Stimulated activated CD4-positive, alpha-beta T cell treated with anti-CD3 and anti-CD28 coated beads, TNF-alpha, amount 100 ng/mL, for 4 hours (primary cell): ENCODE measurements at places on chromosomes 4 and X.

- DNase-seq: no peak
Measured at GRCh38 chr4:71498002-71498401, 159.2 kb downstream of the SLC4A4 start.

DNA sequence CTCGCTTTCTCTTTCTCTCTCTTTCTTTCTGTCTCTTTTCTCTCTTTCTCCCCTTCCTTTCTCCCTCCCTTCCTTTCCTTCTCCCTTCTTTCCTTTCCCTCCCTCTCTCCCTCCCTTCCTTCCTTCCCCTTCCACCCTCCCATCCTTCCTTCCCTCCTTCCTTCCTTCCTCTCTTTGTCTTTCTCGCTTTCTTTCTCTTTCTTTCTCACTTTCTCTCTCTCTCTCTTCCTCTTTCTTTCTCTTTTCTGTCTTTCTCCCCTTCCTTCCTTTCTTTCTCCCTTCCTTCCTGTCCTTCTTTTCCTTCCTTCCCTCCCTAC is 2.1 kb upstream of the SORCS2 start:
- no peak for DNase-seq

GRCh38 chr4:42643685-42644084 is 13.2 kb downstream of the ATP8A1 start:
- DNase-seq: no peak

DNA sequence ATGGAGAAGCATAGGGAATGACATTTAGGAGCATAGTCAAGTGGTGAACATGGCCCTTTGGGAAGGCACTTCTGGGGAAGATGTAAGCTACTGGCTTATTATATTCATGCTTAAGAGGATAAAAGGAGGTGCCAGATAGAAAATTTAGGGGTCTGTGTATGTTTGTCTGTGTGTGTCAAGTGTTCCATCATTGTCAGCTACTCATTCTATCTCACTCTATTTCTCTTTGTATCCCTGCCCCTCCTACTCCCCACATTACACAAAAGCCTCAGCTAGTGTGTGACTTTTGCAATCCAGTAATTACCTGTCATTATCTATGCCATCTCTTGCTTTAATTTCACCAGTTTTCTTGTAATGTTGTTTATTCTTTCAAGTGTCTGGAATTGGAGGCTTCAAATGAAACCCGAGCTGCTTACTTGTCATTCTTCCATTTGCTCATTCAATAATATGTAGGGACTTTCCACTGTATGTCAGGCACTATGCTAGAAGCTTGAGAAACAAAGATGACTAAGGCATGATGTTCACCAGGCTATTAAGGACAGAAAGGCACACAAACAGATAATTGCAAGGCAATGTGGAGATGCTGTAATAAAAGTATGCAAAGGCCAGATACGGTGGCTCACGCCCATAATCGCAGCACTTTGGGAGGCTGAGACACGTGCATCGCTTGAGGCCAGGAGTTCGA is 229.8 kb upstream of the TEX13C start:
- no peak for DNase-seq

DNA sequence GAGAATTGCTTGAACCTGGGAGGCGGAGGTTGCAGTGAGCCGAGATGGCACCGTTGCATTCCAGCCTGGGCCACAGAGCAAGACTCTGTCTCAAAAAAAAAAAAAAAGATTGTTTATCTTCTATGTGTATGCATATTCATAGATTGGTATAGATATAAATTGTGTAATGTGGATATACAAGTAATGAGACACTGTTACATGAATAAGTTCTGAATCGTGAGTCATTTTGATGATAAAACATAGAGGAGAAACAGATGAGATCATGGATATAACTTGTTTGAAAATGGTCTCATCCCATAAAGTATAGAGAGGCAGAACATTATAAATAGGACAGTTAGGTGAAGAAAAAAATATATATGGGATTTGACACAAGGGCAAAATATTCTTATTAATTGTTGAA is 628.0 kb downstream of the IL1RAPL1 start:
- no peak for DNase-seq

GRCh38 chr4:25107827-25108516 is 52.3 kb downstream of the SEPSECS start:
- DNase-seq: no peak

- DNase-seq: no peak
Measured at GRCh38 chr4:98976716-98977115, 18.8 kb upstream of the METAP1 start.

DNA sequence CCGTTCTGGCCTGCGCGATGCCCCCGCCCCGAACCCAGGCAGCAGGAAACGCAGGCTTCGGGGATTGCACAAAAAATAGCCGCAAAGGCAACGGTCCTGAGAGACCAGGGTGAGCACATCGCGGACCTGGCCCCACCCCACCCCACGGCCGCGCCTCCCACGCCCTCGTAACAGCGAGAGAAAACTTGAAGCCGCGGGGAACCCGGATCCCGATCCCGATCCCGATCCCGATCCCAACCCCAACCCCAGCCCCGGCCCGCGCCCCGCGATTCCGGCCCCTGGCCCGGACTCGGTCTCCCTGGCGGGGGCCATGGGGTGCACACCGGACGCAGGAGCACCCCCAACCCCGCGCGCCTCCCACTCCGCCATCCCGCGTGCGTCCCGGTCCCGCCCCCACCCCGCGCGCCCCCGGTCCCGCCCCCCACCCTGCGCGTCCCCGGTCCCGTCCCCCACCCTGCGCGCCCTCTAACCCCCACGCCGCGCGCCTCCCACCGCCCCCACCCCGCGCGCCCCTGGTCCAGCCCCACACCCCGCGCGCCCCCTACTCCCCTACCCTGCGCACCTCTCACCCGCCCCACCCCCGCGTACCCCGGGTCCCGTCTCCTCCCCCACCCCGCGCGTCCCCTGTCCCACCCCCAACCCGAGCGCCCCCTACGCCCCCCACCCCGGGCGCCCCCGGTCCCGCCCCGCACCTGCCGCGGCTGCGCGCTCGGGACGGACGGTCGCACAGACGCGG is 29.0 kb downstream of the NOP14 start:
- peak; percentile 50 for DNase-seq

DNA sequence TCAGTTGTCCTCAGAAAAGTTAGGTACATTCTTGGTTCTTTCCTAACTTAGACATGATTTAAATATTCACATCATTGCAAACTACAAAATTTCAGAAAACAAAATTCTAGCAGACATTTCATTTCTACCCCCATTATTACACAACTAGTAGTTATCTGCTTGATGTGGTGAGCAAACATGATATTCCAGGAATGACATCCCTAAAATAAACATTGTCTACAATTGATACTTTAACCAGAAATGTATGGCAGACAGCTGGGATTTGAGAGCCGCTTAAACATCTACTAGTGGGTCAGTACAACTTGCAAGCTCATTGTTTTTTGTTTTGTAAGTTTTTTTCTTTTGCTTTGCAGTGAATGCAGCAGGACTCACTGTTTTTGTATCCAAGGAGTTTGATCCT is 32.1 kb upstream of the AMBN start:
- DNase-seq: no peak

DNA sequence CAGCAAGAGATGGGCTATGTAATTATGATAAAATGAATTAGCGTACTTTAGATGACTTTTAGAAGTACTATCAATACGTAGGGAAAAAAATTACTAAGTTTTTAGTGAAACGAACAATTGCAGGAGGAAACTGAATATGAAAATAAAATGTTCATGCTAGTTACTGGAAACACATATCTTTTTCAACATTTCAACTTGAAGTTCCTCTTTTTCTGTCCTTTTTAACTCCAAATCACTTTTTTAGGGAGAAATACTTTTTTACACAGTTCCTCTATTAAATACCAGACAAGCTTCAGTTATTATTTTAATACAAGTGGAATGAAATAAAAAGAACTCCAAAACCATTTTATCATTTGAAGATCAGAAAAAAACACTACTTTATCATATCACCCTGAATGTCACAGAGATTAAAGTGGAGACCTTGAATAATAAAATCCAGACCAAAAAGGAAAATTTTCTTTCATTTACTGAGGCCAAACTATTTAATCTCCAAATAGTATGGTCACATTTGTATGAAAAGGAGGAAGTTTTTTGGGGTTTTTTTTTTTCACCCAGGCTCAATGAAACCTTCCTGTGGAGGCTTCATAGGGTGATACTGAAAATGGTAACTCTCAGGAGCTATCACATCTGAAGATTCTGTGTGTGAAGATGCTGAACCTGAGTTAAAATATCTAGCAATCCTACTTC is 306.2 kb downstream of the INPP4B start:
- no peak for DNase-seq

- DNase-seq: no peak
Measured at GRCh38 chrX:134864431-134864830, 126.4 kb upstream of the SMIM10 start.

GRCh38 chr4:83139514-83140156 is 25.1 kb upstream of the PLAC8 start:
- no peak for DNase-seq

DNA sequence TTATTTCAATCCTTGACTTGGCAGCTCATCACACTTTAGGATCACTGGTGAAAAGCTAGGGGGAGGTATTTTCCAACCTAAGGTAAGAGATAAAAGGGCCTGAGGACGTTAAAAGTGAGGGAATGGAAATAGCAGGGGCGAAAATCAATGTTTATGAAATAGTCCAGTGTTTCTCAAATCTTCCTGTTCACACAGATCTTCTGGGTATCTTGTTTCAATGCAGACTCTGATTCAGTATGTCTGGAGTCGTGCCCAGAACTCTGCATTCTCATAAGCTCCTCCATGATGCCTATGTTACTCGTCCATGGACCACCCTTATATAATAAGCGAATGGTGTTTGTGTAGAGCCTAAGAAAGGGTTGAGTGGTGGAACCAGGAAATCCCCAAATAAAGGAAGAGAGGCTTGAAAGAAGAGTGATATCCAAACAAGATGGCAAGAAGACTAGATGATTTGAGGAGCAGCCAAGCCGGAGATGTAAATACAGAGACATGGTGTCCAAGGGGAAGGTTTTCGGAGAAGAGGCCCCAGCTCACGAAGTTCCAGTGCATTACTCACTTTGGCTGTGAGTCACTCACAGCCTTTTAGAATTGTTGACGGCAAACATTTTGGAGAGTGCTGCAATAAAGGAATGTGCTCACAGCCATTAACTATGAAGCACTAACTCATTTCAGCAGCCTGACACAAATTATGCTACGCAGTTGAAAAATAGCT is 215.6 kb upstream of the PPARGC1A start:
- DNase-seq: no peak

DNA sequence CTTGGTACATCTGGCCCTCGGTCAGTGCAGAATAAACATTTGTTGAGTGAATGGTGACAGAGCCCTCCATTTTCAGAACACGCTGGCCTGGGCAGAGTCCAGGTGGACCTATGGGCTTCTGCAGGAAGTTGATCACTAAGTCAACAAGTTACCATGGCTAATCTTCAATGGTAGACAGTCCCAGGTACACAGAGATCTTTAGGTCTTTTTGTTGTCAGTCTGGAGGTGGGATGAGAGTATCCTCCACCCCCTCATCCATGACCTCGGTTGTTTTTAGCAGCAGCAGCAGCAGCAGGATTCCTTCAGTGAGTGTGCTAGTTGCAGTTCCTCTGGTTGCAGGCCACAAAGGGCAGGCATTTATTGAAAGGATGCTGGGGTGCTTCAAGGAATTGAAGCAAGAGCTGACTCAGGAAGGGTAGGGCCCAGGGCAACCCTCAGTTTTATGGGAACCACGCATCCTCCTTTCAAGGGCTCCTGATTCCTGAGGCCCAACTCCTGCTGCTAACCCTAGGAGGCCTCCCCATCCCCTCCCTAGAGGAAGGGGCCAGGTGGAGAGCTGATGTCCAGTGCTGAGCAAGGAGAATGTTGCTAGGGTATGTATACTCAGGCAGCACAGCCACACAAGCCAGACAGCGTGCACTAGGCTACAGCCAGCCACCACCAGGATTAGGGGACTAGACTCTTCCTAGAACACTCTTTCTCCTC is 1.7 kb upstream of the USP27X start:
- DNase-seq: no peak

DNA sequence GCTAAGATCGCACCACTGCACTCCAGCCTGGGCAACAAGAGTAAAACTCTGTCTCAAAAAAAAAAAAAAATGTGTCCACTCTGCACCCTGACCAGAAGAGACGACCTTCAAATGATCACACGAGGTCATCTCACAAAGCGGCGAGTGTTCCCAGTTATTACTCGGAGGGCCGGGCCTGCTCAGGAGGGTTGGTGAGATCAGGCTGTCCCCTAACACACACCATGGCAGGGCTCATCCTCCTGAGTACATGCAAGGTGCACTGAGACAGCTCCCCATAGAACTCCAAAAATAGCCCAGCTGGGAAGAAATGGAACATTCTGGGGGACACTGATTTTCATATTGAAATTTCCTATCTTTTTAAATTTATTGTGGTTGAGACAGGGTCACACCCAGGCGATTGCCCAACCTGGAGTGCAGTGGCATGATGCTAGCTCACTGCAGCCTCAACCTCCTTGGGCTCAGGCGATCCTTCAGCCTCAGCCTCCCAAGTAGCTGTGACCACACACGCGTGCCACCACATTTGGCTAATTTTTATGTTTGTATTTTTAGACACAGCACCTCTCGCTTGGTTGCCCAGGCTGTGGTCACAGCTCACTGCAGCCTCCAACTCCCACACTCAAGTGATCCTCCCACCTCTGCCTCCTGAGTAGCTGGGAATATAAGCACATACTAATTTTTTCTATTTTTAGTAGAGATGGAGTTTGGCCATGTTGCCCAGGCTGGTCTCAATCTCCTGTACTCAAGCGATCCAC is 51.5 kb downstream of the DHRSX start:
- no peak for DNase-seq

- no peak for DNase-seq
Measured at GRCh38 chr4:103895876-103896465, 176.2 kb upstream of the TACR3 start.

DNA sequence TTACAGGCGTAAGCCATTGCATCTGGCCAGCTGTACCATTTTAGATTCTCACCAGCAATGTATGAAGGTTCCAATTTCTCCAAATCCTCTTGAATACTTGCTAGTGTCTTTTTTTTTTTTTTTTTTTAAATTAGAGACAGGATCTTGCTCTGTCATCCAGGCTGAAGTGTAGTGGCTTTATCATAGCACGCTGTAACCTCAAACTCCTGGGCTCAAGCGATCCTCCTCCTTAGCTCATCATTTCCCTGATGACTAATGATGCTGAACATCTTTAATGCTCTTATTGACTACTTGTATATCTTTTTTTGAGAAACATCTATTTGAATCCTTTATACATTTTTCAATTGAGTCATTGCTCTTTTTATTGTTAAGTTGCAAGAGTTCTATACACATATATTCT is 40.3 kb downstream of the HDAC8 start:
- no peak for DNase-seq

DNA sequence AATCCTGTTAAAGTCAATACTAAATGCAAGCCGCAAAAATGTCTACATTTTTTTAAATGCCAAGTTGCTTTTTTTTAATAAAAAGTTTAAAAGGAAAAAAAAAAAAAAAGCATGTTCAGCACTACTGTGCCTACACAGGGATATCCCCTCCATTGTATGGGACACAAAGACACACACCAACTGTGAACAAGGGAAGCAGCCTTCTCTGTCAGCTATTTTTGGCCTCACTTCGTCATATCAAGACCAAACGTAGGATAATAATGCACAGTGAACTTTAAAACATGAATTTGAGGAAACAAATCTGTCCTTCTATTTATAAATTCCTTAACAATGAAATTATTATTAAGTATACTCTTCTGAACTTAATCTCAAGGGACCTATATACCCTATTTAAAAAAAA is 4.4 kb downstream of the FBXW7 start:
- no peak for DNase-seq
